ENCODE measurements at places on chromosomes 1 and 21.

DNA sequence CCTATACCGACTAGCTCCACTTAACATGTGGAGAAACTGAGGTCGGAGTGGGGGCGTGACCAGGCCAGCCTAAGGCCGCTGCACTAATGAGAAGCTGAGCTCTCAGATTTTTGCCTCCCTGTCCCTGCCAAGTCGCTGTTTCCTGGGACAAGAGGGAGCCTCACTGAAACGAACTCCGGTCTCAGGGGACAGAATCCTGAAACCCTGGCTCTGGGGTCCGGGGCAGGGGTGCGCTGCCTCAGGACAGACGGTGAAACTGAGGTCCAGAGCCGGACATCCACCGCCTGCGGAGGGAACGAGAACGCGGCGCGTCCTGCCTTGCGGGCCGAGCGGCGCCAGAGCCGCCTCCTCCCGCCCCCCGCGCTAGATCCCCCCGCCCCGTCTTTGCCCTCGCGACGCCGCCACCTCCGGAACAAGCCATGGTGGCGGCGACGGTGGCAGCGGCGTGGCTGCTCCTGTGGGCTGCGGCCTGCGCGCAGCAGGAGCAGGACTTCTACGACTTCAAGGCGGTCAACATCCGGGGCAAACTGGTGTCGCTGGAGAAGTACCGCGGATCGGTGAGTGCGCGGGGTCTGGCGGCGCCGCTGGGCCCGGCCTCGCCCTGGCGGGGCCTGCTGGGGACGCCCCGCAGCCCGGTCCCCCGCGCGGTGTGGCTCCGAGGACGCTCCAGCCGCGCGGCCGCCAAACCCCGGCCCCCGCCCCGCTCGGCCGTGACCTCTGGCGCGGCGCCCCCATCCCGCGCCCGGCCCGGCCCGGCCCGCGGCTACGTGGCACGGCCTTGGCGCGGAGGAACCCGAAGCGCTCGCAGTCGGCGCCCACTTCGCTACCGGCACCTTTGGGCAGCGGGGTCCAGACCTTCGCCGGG, at the start of gene GPX7:
Gene GPX7, plus strand, starts transcription at position 381 of the 865 bp plus-strand sequence. Its CDS starts 39 bp downstream, at position 420.
- DNase-seq = no peak

DNA sequence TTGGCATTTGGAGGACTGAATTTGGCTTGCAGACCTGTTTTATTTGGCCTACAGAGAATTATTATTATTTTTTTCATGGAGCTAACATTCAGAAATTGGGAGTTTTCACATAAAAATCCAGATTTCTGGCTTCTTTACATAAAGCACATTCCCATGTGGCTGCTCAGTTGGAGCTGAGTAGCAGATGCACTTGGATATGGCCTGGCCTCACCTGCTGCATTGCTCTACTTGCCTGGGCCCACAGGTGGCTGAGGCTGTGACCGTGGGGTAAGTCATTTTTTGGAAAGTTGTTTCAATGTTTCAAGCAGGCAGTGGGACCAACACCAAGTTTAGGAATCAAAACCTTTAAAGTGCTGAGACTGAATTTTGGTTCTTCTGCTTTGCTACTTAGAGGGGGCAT, 56.7 kb downstream of the GADD45A start:
- DNase-seq = no peak

DNA sequence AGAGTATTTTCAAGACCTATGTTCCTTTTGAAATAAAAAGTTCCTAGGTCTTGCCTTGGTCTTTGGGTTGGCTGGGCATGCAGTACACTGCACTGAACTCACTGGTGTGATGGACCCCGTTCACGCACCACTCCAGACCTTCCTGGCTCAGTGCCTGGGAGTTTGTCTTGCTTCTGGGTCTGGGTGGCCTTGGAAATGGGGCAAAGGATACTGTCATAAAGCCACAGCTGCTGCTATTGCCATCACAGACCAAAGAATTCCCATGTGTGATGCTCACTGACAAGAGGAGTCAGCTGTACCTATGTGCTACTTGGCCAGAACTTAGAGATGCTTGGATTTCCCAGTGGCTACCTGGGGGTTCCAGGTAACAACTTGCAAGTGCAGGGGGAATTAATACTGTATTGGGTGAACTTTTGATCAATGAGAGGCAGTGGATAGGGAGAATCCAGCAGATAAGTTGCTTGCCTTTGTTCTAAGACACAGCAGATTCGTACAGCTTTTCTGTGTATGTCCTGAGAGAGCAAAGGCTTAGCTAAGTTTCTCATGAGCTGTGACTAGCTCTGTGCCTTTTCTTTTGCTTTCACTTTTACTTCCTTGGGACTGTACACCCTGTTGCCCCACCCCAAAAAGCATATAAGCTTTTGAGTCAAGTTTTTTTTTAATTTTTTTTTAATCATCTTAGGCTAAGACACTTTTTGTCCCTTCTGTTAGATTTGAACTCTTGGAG, 115.3 kb downstream of the RUNX1 start:
- no peak for DNase-seq

DNA sequence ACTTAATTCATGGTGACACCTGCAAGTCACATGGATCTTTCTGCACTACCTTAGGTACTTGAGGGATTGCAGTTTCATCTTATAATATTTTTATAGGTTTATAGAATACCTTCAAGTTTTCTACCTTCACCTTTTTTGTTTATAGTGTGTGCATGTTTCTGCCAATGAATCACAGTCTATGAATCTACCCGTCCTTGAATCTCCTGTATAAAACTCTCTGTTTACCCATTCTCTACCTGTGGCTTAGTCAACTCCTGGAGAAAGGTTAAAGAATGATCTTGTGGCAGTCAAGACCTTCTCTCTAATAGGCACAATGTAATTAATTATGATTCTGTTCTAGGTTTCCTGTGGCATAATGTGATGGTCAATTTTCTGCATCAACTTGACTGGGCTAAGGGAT, 3.2 kb upstream of the GSTM2 start:
- DNase-seq = no peak

DNA sequence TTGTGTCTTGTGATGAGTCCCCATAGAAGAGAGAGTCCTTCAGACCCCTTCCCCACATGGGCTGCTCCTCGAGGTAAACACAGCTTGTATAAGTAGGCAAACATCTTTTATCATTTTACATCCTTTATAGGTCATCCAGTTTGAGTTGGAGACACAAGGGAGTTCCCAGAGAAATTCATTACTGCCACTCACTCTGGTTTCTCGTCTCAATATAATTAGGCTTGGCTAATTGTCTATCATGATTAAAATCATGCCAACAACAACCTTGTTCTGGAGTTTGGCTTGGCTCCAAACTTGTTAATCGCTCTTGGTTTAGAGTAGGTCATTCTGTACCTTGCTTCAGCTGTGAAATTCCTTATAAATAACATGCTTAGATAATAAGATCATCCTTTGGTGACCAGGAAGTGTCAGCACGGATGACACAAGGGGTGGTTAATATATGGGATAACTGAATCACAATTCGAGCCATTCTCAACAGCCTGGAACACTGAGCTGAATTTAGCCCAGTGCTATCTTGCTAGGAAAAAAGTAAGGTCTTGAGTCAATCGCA, 70.7 kb upstream of the DAB1 start:
- DNase-seq = no peak

DNA sequence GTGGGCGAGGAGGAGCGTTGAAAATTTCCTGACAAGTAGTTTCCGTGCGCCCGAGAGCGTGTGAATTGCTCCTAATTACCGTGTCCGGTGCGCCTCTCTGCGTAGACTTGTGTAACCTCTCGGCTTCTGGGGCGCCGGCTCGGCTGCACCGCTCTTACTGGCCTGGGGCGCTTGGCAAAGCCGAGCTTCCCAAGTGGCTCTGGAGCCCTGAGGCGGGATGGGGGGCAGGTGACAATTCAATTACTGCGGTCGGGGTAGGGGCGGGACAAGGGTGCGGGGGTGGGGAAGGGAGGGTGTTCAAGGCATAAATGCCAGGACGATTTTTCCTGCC, 392 bp upstream of the DMRTA2 start:
- no peak for DNase-seq

GRCh38 chr1:29712284-29712651, 475.9 kb downstream of the PTPRU start:
- no peak for DNase-seq

- DNase-seq = no peak
These were observed 31.2 kb downstream of the NKAIN1 start for GRCh38 chr1:31208361-31208945.

DNA sequence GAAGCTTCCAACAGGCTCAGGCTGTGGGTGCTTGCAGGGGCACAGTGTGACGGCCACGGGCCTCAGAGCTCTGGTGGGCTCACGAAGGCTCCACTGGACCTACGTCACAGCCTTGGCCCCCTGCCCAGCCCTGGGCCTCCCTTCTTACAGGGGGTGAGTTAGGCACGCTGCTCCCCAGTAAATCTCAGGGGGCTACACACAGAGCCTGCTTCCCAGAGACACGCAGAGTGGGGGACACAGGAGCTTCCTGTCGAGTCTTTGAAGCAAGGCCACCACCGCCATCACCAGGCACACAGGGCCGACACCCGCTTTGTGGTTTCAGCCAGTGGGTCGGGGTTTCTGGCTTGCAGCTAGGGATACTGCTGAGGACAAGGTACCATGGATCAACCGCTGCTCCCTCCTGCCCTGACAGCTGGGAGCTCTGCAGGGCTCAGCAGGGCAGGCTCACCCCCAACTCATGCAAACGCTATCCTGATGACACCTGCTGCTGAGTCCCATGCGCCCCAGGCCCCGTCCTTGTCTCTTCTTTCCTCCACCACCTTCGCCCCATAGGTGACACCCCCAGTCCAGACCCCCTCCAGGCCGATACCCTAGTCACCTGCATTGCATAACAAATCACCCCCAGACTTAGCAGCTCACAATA, 5.5 kb upstream of the CFAP410 start:
- DNase-seq = no peak

DNA sequence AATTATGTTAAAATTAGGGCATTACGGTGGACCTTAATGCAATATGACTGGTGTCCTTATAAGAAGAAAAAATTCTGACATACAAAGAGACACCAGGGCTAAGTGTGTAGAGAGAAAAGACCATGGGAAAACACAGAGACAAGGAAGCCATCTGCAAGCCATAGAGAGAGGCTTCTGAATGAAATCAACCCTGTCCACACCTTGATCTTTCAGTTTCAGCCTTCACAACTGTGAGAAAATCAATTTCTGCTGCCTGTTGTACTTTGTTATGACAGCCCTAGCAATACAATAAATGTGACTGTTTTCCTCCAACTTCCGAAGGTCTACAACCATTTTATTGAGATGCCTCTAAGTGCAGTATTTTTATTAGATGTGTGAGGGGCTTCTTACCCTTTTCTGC, 1407.2 kb downstream of the MRPL39 start:
- DNase-seq = no peak
